D721Med (cell line): ENCODE measurements at places on chromosomes 7 and 10.

DNA sequence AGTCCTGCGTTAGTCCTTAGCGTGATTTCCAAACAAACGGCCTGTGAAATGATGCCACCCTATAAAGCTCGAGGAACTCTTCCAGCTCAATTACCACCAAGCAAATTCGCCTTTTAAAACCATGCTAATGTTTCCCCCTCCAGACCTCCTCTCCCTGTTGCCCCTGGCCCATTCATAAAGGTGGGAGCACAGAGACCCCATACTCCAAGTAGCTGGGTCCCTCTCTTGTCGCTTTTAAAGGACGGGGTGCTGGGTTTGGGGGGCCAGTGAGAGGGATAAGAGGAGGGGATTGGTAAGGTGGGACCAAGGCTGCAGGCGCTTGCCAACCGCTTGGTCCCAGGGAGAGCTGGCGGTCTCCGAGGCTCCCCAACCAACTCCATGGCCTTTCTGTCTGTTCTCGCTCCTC is 1.2 kb downstream of the HMX2 start:
- DNase-seq: no peak

DNA sequence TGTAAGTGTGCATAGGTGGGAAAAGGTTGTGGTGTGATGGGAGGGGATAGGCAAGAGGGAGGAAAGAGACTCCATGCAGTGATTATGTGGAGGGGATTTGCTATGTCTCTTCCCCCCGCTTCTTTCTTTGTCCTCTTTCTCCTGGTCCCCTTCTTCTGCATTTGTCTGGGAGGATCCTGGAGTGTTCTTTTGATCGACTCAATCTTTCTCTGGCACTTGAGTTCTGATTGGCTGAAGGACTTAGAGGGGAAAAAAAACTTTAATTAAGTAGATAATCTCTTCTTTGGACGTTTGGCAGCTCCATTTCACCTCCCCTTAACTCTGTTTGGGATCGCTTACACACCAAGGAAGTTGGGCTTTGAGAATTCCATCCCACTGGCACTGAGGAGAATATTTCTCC is at the start of gene WNT8B:
WNT8B (plus strand) TSS at position 301 of the 400 bp plus-strand sequence. CDS start 160 bp downstream, outside the sequence.
- no peak for DNase-seq

- no peak for DNase-seq
Measured at GRCh38 chr10:125768219-125768855, 7.3 kb downstream of the MMP21 start.

GRCh38 chr10:106765241-106765754 is 399.2 kb downstream of the SORCS1 start:
- DNase-seq: no peak

GRCh38 chr10:125169915-125170314 is 9.6 kb upstream of the CTBP2 start:
- no peak for DNase-seq

DNA sequence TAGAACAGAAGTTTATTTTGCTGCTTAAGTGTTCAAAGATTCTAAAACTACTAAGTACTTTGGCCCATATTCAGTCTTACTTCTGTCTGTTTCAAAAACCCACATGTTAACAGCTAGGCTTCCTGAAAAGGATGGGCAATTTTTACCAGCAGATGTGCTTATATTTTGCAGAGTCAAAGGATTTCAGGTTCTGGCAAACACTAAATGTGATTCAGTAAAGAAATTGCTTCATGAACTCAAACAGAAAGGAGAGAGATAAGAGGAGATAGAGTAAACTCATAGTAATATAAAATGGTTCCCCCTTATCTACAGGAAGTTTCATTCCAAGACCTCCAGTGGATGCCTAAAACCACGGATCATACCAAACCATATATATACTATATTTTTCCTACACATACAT is 248.5 kb downstream of the AGMO start:
- DNase-seq: no peak

DNA sequence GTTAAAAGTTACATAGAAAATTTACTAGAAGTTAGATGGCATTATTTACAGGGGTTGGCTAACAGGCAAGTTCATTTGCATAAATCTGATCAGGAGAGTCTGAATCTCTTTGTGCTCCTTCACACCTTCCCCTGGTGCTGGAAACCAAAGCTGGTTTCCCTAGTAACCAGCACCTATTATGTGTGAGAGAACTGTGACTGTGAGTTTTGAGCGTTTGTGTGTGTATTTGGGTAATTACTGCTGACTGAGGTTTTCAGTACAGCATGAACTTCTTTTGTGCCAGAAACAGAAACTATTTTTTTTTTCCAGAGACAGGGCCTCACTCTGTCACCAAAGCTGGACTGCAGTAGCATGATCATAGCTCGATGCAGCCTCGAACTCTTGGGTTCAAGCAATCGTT is 10.3 kb upstream of the IFIT1B start:
- DNase-seq: no peak

DNA sequence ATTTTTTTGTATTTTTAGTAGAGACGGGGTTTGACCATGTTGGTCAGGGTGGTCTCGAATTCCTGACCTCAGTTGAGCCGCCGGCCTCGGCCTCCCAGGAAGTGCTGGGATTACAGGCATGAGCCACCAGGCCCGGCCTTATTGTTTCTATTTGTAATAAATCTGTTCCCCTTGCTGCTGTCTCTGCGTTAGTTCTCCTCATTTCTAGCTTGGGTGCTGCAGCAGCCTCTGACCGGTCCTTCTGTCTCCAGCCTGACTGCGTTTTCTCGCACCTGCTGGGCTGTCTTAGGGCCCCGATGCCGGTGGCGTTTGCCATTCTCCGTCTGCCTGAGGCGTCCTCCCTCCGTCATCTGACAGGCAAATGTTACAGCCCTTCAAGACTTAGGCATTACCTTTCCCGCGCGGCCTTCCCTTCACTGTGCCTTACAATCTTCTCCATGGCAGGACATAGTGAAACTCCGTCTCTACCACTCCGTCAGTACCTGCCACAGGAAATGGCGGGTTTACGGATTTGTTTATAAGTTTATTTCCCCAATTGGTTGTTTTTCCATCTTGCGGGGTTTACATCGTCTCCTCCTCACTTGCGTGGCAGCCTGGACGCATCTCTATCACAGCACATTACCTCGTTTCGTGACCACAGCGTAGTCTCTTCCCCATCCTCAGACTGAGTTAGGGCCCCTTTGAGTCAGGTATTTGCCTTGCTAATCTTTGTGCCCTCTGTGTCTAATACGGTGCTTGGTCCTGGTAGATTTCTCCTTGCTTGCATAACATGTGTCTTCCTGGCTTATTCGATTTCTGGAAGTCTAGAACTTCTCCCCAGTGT is 2.3 kb upstream of the GIMAP8 start:
- no peak for DNase-seq

- no peak for DNase-seq
Measured at GRCh38 chr7:151927011-151927410, 29.2 kb upstream of the GALNTL5 start.
